ENCODE measurements at places on chromosomes 12 and 14.

GRCh38 chr12:126772171-126772864 is 1494.7 kb upstream of the TMEM132C start:
- DNase-seq = no peak

DNA sequence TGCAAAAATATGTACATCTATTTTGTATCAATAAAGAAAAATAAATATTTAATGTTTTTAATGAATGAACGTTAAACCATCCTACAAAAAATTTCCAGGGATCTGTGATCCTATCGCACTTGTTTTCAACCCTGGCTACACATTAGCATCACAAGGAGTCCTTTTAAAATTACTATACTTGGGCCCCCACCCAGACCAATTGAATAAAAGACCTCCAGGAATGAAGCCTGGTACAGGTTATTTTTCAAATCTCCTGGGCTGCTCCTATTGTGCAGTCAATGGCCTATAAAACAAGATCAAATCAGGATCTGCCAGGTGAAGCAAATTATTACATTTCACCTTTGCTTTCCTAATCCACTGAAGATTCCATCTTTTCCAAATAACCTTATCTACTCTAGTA is 33.4 kb upstream of the GXYLT1 start:
- DNase-seq = no peak

GRCh38 chr12:94481734-94482133 is 22.1 kb upstream of the CEP83 start:
- no peak for DNase-seq

GRCh38 chr12:31362759-31363415 is 36.9 kb upstream of the SINHCAF start:
- peak; percentile 63 for DNase-seq

GRCh38 chr14:67524634-67524963 is 8.5 kb upstream of the PLEKHH1 start:
- DNase-seq = no peak
